ENCODE measurements at places on chromosomes 5 and 9. TPM values are rescaled to one million over a fixed set of nuclear protein-coding genes. Genes with fewer than 3 reads are reported as not detected.

INSL4 gene
- not detected for total RNA-seq

SLC6A19 gene
- not detected for total RNA-seq

ACTL7A gene
- not detected for total RNA-seq

OR1J2 gene
- total RNA-seq = not detected

CATSPER3 gene
- total RNA-seq = not detected

GPRIN1 gene
- total RNA-seq = 8.7 TPM

BTNL9 gene
- total RNA-seq = 0.05 TPM

PCDHGA5 gene
- 0.74 TPM for total RNA-seq

FAF2 gene
- 48.3 TPM for total RNA-seq

TAF1L gene
- total RNA-seq = under 0.01 TPM

PLAC8L1 gene
- total RNA-seq = not detected

PHF24 gene
- total RNA-seq = not detected

C9 gene
- total RNA-seq = 0.34 TPM

LECT2 gene
- not detected for total RNA-seq

OR13C5 gene
- total RNA-seq = not detected

PDE8B gene
- total RNA-seq = under 0.01 TPM

GZMA gene
- total RNA-seq = not detected

SDHA gene
- total RNA-seq = 196 TPM

ELAVL2 gene
- 0.47 TPM for total RNA-seq

PPP3R2 gene
- not detected for total RNA-seq

INPP5E gene
- 8.3 TPM for total RNA-seq

ASS1 gene
- total RNA-seq = 9.5 TPM

LCN15 gene
- 0.05 TPM for total RNA-seq

SPATA9 gene
- total RNA-seq = not detected

Measured in dermis blood vessel endothelial cell (primary cell).